ENCODE measurements at places on chromosomes 16 and 17.

GRCh38 chr16:53999841-54000240 lies 286.7 kb downstream of the IRX3 start:
- DNase-seq: no peak

- DNase-seq: no peak
Measured at GRCh38 chr16:84791088-84791487, 28.7 kb upstream of the CRISPLD2 start.

GRCh38 chr17:57037411-57037810 lies 47.6 kb upstream of the AKAP1 start:
- no peak for DNase-seq

GRCh38 chr17:28599311-28600184 lies 723 bp upstream of the SPAG5 start:
- DNase-seq: peak; percentile 72

- DNase-seq: no peak
Measured at GRCh38 chr17:28097901-28098300, 55.4 kb downstream of the NLK start.

GRCh38 chr16:19436540-19436939 lies 18.9 kb downstream of the TMC5 start:
- no peak for DNase-seq

DNA sequence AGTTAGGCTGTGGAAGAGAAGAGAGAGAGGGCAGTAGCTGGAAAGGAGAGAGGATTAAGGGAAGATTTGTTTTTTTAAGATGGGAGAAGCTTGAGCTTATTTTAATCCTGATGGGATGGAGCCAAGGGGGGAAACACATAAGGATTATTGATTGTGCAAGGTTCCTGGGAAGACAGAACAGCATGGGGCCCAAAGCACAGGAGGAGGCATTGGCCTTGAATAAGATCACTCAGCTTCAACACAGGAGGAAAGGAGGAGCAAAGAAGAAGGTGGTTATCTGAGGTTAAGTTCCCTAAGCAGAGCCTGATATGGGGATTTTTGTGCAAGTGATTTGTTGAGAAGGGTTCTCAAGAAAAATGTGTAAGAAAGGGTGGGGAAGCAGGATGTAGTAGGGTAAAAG lies 169.8 kb downstream of the ABCC12 start:
- DNase-seq: no peak

DNA sequence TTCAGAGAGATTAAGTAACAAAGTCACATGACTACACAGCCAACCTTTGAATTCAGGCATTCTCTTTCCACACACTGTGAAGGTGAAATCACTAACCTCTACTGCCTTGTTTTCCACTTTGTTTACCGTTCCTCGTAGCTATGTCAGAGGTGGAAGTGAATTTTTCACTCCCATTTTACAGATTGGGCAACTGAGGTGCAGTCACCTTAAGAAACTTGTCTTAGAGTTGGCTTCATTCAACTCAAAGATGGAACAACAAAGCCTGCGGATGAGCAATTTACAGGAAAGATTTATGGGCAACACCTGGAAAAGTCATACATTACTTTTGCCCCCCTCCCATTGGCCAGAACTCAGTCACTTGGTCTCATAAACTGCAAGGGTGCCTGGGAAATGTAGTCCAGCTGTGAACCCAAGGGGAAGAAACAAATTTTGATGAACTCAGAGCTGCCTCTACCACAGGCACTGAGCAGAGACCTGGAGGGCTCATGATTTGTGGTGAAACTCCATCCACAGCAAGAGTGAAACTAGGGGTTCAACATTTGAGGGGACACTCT lies 784.6 kb upstream of the EEF2KMT start:
- no peak for DNase-seq

DNA sequence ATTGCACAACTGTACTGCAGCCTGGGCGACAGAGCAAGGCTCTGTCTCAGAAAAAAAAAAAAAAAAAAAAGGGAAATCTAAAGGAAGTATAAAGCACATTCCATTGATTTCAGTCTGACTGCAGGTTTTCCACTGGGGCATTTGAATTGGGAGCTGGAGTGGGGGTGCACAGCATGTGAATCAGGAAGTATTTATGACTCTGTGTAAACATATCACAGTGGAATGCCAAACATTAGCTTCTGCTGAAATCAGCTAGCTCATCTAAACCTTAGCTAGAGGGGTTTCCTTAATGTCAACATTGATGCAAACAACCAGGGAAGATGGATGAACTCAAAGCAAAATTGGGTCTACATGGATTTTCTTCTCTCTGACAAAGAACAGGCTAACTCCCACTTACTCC lies 641.0 kb upstream of the EEF2KMT start:
- DNase-seq: peak; percentile 7

DNA sequence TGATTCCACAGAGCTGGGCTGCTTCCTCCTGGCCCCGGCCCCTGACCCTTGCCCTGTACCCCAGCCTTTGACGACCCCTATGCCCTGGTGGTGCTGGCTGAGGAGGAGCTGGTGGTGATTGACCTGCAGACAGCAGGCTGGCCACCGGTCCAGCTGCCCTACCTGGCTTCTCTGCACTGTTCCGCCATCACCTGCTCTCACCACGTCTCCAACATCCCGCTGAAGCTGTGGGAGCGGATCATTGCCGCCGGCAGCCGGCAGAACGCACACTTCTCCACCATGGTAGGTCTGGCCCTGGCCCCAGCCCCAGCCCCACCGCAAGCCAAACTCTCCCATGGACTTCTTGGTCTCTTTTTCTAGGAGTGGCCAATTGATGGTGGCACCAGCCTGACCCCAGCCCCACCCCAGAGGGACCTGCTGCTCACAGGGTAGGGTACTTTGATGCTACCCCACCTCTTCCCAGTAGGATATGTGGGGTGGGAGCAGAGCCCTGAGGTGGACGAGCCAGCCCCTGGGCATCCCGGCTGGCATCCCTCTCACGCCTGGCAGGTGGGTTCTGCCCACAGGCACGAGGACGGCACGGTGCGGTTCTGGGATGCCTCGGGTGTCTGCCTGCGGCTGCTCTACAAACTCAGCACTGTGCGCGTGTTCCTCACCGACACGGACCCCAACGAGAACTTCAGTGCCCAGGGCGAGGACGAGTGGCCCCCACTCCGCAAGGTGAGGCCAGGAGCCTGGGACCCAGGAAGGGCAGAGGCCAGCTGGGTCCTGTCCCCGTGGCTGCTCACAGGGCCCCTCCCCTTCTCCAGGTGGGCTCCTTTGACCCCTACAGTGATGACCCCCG lies 19.0 kb upstream of the MYO15B start:
- DNase-seq: no peak

Measured in NCI-H748 treated with DMSO at 0.1 percent for 48 hours (cell line).